CD4-positive, alpha-beta T cell treated with Interleukin-2 at 100 ng/mL for 4 hours (primary cell): ENCODE measurements at places on chromosomes 12 and 14.
A peak's percentile ranks its signal among the peaks of the same experiment; 100 is the strongest.

DNA sequence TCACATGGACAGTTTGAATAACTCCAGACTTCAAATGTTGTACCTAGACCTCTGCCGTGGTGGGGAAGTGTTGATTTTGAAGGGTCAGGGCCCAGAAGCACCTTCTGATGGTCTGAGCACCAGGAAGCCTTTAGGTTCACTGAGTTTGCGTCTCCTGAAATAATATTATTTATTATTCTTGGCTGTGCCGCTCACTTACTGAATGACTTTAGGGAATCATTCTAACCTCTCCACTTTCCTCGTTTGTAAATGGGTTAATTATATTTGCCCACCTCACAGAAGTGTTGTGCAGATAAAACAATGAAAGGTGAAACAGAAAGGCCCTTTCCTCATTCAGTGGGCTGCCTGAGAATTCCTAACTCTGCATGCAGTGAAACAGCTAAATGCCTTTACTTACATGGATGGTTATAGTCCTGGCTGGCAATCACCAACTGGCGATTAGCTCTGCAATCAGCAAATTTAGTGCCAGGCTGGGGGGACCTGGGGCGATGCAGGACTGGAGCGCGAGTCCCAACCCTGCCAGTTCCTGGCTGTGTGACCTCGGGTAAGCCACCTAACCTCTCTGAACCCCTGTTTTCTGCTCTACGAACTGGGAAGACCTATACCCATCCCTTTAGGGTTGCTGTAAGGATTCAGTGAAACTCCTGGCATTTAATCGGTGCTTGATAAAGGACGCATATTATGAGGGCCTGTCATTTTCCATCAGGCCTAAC lies 57.5 kb downstream of the MAP1LC3B2 start:
- DNase-seq: no peak

GRCh38 chr12:50287271-50287670 lies 4.0 kb upstream of the LIMA1 start:
- no peak for DNase-seq

- no peak for DNase-seq
Measured at GRCh38 chr14:45051180-45051579, 32.7 kb upstream of the PRPF39 start.

DNA sequence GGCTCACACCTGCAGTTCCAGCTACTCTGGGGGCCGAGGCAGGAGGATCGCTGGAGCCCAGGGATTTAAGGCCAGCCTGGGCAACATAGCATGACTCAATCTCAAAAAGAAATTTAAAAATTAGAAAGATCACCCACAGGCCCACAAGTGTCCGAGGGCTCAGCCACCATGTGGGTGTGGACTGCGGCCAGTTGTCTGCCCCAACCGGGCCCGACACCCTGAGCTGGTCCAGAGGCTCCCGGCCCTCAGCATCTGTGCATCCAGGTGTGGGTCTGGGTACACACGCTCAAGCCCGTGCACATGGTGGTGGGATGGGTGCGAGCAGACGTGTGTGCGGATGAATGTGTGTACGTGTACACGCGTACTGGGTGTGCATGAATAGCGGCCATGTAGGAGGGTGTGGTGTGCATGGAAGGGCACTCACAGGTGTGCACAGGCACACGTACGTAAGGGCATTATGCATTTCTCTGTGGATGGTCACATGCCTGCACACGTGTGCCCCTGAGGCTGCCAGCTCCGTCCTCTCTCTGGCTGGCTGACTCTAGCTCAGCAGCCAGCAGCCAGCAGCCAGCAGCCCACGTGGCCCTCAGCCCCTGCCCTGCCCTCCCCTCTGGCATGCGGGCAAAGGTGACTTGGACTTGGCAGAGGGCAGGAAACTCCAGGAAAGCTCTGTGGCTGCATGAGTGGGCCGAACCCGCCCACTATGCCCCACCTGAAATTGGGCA lies 23.3 kb upstream of the NUDT14 start:
- no peak for DNase-seq

DNA sequence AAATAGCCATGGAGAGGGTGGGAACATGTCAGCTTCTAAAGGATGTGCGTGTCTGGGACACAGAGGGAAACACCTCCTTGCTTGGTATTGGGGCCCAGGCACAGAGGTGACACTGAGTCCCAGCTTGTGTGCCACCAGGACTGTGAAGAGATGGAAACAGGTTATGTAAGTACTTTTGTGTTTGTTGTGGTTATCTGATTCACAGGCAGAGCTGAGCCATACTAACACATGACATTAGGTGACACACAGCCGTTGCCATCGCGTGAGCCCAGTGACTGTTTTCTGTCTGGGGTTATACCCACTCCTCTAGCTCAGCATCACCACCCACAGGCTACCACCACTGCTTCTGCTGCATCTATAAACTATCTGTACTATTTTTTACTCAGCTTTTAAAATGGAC lies 12.1 kb upstream of the FLVCR2 start:
- peak; percentile 79 for DNase-seq

DNA sequence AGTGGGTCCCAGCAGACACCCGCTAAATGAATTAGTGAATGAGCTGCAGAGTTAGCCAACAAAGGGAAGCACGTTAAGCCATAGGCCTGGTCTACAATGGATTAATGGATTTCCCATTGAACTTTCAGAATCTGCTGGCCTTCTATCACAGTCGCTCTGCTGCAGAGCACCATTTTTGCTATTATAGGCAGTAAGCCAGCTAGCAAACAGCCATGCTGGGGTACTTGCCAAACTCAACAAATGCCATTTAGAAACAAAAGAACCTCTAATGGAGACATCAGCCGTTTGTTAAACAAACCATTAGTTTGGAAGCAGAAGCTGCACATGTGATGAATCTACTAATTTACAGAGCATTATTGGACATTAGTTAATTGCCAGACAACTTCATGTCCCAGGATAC lies 181.1 kb upstream of the STXBP6 start:
- no peak for DNase-seq

DNA sequence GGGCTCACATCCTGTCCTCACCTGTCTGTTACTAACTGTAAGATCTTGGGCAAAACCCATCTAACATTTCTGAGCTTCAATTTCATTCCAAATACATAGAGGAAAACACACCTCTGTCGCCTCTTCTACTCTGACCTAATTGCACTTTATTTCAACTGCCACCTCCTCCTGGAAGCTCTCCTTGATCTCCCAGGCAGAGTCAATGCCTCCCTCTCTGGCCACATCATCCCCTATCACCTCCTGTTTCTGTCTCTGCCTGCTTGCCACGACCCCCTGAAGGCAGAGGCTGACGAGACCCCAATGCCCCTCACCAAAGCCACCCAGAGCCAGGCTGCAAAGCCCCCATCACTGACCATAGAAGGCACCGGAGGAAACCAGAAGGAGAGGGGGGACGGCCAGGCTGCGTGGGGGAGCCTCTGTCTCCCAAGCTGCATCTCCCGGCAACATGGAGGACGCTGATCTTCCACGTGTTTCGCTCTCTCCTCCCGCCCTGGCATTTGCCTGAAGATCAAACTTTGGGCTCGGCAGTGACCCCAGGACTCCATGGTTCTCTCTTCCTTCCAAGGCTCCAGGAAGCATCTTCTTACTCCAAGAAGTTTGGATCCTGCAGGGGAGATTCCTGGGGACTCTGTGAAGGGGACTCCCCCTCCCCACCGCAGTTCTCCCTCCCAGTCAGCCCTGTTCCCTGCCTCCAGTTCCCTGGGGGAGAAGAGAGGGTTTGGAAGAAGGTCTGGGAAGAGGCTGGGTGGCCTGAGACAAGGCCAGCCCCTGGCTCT lies 50.1 kb upstream of the BCL11B start:
- no peak for DNase-seq

DNA sequence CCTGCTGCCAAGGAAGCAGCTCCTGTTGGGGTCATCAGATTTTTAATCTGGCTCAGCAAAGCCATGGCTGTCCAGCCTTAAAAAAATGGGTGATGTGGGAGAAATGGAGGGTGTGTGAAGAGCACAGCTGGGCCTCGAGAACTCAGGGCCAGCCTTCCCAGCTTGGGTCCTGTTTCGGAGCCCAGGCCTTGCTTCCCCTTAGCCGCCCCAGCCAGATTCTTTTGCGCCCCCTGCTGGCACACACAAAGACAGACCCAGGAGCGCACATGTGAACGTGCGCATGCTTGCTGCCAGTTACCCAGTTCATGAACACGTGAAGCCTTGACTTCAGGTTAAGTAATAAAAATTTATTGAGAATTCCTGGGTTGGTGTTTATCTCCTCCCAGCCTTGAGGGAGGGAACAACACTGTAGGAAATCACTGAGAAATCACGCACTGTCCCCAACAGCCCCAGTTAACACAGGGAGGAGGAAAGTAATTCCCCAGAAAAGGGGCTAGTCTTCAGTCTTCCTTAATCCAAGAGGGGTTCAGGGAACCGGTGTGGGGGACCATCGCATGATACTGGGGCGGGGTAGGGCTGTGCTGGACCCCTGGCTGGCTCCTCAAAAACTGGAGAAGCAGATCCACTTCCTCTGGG lies 5.3 kb downstream of the PHB2 start:
- peak; percentile 93 for DNase-seq

DNA sequence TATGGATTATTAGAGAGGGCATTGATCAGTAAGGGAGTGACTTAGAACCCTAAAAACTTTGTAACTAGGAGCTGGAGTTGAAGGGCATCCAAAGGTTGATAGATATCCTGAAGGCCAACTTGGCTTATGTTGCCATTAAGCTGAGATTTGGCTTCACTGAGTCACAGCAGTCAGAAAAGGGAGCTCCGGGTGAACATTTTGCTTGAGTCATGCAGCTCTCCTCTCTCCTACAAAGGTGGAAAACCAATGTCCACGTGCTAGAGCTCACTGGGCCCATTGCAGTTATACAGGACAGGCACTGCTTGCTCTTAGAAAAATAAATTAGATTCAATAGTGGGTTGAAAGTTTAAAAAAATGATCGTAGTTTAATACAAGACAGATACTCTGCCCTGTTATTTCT lies 87.3 kb upstream of the LRIG3 start:
- DNase-seq: no peak

DNA sequence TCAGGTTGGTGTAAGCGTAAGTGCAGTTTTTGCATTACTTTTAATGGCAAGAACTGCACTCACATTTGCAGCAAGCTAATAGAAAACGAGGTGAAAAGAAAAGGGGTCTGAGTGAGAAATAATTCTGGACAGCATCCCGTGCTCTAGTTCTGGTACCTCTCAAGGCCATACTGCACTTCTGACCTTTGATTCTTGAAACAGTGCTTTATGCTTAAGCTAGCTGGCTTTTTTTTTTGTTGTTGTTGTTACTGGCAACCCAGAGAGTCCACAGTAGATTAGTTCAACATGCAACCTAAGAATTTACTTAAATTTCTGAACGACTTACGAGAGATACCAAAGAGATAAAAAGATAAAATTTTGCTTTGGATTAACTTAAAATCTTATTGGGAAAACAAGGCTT lies 75.2 kb upstream of the PRKD1 start:
- no peak for DNase-seq

- DNase-seq: no peak
Measured at GRCh38 chr12:70842942-70843341, 77.6 kb downstream of the PTPRR start.

GRCh38 chr12:5969156-5969973 lies 24.3 kb upstream of the ANO2 start:
- DNase-seq: no peak

DNA sequence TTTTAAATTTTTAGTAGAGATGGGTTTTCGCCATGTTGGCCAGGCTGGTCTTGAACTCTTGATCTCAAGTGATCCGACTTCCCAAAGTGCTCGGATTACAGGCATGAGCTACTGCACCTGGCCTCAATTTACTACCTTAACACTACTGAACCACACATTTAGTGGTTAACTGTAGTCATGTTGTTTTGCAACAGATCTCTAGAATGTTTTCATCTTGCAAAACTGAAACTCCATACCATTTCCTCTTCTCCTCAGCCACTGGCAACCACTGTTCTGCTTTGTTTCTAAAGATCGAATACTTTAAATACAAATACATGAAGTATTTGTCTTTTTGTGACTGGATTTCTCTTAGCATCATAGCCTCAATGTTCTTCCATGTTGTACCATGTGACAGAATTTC lies 15.4 kb upstream of the SMCO2 start:
- no peak for DNase-seq

GRCh38 chr12:79895071-79895470 lies 39.8 kb downstream of the PPP1R12A start:
- DNase-seq: no peak

- DNase-seq: no peak
Measured at GRCh38 chr14:104350463-104351185, 212.2 kb downstream of the KIF26A start.

DNA sequence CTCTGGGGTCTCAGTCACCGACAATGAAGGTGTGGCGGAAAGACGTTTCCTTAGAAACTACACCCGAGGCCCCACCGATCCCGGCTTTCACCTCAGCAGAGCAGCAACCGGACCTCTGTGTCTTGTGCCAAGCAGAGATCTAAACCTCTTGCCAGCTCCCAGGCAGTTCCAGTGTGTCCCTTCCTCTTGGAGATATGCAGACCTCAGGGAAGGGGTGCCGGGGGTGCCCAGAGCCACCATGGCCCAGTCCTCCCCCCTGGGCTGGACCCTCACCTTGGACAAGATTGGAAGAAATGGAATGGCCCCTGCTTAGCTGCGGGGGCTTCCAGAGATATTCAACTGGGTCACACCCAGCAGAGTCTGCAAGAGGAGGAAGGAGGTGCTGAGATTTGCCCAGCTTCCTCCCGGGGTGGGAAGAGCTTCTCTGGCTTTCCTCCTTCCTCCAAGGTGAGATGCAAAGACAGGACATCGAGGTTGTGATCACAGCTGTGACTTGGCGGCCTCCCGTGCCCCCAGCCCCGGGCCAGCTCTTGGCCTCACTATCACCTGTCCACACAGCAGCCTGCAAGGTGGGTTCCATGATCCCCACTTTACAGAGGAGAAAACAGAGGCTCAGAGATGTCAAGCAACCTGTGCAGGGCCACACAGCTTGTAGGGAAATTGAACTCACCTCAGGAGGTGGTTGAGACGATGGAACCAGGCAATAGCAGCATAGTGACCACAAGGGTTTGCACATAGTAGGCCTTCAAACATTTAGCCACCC lies 281.7 kb upstream of the RTL1 start:
- DNase-seq: no peak

DNA sequence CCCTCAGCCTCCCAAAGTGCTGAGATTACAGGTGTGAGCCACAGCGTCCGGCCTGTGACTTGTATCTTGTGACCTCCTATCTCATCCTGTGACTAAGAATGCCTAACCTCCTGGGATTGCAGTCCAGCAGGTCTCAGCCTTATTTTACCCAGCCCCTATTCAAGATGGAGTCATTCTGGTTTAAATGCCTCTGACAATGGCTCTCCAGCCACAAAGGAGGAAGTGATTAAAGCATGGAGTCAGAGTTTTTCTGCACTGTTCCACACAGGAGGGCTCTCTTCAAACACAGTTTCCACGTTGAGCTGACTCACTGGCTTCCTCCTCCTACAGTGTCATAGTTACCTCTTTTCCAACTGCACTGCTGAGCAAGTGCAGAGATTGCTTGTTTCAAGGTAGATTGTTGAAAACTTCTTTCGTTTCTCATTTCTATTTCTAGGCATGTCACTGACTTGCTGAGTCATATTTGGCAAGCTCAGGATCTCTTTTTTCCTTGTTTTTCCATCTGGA lies 383.8 kb downstream of the PCNX1 start:
- peak; percentile 30 for DNase-seq

- DNase-seq: peak; percentile 17
Measured at GRCh38 chr14:54486685-54487084, 2.1 kb downstream of the GMFB start.

GRCh38 chr12:99619389-99620158 lies 28.0 kb upstream of the GARIN6 start:
- DNase-seq: no peak
